Type B pancreatic cell (in vitro differentiated cells): ENCODE measurements at places on chromosomes 2 and 18.

GRCh38 chr2:217916504-217917254 is 86.1 kb downstream of the TNS1 start:
- DNase-seq: no peak

- no peak for DNase-seq
Measured at GRCh38 chr2:43340945-43341356, 114.5 kb upstream of the ZFP36L2 start.

GRCh38 chr2:118177884-118178283 is 89.6 kb downstream of the INSIG2 start:
- DNase-seq: no peak

DNA sequence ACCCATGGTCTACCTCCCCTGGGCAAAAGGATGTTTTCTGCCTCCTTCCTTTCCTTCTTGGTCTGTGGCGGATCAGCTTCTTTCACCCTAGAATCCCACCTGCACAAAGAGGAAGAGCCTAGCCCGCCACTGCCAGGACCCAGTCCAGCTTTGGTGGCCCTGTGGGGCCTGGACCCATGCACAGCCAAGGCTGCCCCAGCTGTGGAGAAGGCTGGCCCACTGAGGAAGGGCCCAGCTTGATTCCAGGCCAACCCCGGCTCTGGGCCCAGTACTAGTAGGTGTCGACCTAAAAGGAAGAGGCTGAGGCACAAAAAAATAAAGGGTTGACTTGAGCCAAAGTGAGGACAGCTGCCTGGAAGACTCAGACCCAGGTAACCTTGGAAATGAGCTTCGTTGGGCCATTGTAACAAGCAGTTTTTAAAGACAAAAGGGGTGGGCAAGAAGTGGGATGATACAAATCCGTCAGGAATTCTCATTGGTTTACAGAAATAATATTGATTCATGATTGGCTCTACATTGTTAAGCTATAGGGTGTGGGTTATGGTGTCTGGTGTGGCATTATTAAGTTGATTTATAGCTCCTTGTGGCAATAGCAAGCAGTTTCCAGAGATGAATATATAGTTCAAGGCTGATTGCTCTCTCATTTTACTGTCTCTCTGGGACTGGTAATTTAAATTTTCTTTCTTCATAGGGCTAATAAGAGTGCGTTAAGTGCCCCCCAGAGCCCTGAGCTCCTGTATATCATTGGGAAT is 29.8 kb upstream of the MAL start:
- DNase-seq: no peak

DNA sequence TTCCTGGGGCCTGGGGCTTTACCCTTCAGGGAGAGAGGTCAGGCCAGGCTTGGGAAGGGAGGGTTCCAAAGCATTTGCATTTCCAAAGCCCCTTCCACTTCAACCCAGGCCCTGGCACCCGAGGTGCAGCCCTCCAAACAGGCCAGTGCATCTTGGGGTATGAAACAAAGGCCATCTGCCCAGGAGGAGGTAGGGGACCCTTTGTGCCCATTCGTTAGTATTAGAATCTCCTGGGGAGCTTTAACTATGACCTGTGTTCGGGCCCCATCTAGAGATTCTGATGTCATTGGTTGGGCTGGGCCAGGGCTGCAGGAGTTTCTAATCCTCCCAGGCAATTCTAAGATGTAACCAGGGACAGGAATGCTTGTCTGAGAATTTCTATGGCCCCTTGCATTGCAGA is 73.6 kb downstream of the CIB4 start:
- DNase-seq: no peak

DNA sequence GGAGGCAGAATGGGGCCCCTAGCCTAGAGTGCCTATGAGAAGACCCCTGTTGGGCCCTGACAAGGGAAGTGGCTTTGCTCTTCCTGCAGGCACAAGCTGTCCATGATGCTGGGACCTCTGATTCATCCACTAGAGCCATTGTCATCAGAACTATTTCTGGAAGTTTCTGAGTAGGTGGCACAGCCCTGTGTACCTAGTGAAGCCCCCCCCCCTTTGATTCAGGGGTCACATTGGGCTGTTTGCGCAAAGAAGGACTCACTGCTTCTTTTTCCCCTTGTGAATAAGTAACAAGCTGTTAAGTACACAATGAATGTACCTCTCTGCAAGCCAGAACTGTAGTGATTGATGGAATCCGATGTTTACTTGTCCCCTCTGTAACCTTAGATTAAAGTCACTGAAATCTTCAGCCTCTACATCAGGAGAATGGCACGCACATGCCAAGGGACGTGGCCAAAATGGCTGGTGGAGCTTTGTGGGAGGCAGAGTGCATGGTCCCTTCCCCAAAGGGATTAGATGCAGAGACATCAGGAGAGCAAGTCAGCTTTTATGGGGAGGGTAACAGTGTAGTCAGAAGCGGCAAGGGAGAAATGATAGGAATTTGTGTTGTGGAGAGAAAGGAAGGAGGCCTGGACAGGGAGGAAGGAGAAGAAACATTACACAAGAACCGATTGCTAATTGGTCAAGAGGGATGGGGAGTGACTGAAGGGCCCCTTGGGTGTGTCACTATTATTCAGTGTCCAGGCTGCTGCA is 267.6 kb upstream of the RAB12 start:
- no peak for DNase-seq

DNA sequence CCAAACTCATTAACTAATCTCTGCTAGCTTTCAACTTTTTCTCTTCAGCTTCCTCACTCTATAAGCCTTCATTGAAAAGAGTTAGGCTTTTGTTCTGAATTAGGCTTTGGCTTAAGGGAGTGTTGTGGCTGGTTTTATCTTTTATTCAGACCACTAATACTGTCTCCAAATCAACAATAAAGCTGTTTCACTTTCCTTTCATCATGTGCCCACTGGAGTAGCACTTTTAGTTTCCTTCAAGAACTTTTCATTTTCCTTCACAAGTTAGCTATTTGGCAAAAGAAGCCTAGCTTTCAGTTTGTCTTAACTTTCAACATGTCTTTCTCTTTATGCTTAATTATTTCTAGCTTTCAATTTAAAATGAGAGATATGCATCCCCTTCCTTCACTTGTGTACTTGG is 271.7 kb upstream of the FSIP2 start:
- no peak for DNase-seq

GRCh38 chr18:9177031-9177430 is 40.5 kb downstream of the ANKRD12 start:
- no peak for DNase-seq

DNA sequence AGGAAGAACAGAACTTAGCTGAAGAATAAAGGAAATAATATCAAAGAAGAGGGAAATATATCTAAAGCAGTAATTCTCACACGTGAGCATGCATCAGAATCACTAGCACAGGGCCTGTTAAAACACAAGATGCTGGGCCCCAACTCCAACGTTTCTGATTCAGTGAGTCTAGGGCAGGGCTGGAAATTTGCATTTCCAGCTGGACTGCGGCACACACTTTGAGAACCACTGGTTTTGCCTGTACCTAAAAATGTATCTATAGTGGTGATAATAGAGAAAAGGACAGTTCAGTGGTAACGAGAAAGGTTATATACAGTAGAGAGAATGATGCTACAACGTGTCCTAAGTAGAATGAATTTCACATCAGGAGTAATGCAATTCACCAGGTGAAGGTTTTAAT is 11.2 kb downstream of the REV1 start:
- no peak for DNase-seq

GRCh38 chr2:133581010-133581760 is 12.9 kb upstream of the NCKAP5 start:
- no peak for DNase-seq

DNA sequence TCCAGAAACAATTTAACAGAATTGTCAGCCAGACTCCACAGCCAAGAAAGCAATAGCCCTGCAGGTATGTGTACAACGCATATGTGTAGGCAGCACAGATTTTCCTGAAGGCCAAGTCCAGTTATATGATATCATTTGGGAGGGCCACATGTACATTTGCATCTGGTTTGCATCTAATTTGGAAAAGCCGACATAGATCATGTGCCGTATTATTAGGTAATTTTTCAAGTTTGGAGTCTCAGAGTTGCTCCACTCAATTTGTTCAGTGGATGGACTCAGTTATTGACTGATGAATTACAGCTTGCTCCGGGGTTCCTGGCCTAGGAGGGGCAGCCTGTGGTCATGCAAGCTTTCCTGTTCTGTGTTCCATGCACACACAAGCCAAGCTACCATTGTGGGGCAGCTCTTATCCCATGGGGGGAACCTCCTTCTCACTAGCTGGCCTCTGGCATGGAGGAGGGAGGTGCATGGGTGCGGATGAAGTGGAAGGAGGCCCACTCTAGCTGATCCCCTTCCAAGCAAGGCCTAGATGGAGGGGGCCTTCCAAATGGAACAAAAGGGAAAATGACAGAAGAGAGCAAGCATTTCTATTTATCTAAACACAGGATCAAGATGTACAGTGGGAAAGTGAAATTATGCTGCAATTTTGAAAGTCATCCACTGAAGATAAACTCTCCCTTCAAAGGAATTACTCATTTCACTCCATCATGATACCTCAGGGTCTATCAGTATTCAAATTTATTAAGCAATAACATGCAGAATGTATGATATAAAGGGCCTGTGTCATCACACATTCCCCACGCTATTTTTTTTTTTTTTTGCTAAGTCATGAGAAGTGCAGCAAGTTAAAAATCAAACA is 202.6 kb upstream of the SMAD2 start:
- no peak for DNase-seq

- DNase-seq: no peak
Measured at GRCh38 chr2:235766278-235766677, 272.4 kb downstream of the AGAP1 start.

DNA sequence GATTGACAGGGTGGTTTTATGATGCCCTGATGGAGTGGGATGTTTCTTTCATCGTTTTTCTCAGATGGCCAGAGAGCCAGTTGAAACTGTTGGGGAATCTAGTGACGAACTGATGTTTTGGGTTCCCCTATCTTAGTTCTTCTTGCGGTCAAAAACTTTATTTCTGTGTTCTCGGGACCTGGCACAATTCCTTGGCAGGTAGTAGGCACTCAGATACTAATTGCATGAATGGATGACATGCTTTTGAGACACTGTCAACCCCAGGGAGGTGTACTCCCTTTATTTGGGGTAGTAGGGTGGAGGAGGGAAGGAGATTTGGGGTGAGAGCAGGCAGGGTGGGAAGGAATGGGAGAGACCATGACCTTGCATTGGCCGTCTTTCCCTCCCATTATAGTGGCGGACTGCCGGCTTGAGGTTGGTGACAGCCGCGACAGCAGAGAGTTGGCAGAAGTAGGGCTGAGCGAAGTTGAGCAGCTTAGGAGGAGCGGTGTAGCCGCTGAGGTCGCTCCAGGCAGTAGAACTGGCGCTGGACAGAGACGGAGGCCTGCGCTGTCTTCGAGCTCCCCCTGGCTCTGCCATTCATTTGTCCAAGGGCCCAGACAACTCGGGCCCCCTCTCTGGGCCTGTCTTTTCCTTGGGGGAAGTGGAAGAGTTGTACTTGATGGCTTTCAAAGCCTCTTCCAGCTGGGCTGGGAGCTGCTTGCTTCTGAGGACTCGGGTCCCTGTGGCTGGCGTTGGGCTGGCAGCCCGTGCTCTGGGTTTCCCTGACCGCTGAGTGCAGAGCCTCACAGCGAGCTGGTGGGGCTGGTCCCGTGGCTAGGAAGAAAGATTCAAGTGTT is 2.6 kb downstream of the TET3 start:
- no peak for DNase-seq

DNA sequence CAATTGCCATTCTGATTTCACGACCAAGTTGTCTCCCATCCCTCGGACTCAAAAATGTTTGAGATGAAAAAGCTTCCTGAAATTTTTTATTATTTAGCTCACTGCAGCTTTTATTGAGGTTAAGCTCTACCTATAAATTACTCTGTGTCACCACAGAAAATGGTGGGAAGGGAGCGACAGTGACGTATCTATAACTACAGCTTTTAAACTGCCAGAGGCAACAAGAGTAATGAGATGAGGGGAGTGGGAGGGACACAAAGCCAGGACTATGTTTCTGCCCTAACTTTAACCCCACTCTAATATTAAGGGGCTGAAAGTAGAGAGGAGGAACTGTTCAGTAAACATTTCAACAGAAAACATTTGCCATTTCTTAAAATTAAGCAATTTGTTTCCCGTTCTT is 37.4 kb downstream of the SMAD2 start:
- no peak for DNase-seq

- no peak for DNase-seq
Measured at GRCh38 chr18:697012-697411, 15.4 kb downstream of the ENOSF1 start.

DNA sequence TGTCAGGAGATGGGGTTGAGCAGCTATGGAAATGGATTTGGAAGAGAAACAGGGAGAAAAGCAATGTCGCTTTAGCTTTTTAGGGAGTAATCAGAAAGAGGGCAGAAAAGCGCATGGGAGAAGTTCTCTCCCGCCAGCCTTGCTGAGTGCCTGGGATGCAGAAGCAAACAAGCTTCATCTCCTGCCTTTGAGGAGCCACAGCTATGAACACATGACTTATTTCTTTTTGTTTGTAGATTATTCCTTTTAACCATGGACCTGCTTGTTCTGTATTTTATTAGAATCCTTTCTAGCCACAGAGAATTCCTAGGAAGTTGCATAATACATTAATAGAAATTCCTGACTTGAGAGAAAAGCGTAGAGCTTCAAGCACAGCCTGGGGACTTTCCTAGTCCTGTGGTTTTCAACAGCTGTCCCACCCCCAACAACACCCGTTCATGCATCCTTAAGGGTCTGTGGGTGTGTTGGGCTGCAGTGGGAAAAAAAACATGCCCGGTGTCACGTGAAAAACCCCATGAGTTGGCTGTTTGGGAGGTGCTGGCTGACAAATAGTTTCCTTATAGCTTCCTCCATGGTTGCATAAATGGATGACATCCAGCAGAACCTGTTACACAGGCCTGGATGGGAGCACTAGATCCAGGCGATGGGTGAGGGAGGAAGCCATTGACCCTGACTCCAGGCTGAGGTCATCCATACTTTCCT is 14.9 kb downstream of the SLC9A4 start:
- DNase-seq: no peak

DNA sequence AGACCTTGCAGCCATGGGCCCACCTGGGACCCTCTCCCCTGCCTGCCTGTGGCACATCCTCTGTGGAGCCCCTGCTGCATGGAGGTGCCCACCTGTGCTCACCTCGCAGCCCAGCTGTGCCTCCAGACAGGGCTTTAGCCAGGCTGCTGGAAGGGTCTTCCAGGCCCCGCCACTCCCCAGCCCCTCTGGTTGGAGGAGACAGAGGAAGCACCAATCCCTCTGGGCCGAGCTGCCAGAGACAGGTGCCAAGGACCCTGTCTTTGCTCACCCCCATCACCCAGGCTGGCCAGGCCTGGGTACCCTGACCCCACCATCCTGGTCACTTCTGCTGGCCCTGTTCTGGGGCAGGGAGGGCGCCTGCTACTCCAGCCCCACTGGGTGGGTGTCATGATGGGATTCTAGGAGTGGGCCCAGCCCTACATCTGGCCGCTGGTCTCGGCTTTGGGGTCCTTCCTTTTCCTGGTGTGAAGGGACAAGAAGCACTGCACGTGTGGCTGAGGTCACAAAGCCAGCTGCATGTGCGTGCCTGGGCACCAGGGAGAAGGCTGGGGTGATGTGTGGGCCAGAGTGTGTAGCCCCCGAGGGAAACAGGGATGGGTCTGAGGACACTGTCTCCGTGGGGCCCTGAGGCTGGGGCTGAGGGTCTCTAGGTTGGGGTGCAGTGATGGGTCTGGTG is 9.3 kb upstream of the NEU4 start:
- no peak for DNase-seq

- DNase-seq: no peak
Measured at GRCh38 chr2:158380746-158381145, 75.8 kb downstream of the CCDC148 start.

- no peak for DNase-seq
Measured at GRCh38 chr2:150432312-150432625, 55.2 kb downstream of the RND3 start.
